NCI-H345 (cell line): ENCODE measurements at places on chromosomes 5 and 9.

DNA sequence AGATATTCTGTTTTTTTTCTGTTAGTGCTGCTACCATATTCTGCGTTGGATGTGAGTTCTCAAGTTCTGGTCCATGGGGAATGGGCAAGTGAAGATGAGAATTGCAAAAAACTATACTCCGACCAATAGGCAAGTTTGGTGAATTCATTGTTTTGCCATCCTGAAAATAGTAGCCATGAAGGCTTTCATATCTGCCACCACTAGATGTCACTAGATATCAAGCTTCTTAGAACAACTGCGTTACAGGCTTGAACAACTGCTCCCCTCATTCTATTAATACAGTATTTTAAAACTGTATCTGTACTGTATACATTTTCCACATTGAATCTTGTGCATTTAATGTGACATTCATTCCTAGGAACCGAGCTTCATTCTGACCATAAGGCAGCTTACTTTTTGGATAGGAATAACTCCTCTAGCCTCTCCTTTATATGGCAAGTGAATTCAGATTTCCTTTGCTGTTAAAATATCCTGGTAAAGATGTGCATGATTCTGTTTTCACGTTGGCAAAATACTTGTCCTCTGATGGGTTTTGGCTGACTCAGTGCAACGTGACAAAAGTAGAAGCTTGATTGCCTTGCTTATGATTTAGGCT lies 163.6 kb downstream of the SREK1 start:
- peak; percentile 68 for DNase-seq

GRCh38 chr5:167413506-167413905 lies 877.9 kb upstream of the WWC1 start:
- DNase-seq, result no peak

DNA sequence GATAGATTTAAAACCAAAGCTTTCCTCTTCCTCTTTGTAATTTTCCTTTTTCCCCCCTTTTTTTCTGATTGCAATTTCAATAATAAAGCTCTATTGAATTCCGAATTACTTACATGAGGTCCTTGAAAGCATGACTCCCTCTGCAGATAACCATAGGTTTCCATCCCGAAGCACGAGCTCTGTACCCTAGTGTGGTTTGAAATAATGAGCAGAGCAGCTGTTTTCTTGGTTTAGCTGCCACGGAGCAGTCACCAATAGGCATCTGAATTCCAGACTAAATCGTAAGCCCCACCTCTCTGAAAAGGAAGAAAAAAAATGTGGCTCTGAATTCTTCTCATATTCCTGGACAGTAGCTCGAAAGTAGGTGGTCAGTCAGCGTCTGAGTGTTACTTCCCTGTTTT lies 18.5 kb upstream of the GNE start:
- DNase-seq, result no peak

- no peak for DNase-seq
Measured at GRCh38 chr9:100581661-100582060, 3.8 kb downstream of the CAVIN4 start.

- no peak for DNase-seq
Measured at GRCh38 chr9:89426384-89426961, 71.4 kb downstream of the SEMA4D start.

DNA sequence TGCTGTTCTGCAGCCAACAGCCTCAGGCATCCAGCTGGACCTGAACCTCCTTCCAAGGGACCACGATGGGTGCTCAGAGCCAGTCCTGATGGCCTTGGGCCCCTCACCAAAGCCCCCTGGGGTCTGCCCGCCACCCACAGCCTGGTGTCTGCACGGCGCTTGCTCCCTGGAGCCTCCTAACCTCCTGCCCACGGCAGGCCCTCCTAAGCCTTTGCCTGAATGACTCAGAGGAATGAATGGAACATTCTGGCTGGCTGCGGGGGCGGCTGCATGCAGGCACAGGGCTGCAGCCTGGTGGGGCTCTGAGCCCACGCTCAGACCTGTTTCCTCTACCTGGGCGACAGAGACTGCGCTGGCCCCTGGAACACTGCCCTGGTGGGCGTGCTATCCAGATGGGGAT lies 6.9 kb downstream of the SOHLH1 start:
- DNase-seq, result no peak

GRCh38 chr9:16246785-16247184 lies 623.7 kb downstream of the BNC2 start:
- no peak for DNase-seq
